ENCODE measurements at places on chromosomes 3 and 15.
A peak's percentile ranks its signal among the peaks of the same experiment; 100 is the strongest.

GRCh38 chr15:42724276-42724675 lies 12.7 kb downstream of the CDAN1 start:
- no peak for DNase-seq

GRCh38 chr3:55687526-55687925 lies 200.4 kb upstream of the WNT5A start:
- no peak for DNase-seq

DNA sequence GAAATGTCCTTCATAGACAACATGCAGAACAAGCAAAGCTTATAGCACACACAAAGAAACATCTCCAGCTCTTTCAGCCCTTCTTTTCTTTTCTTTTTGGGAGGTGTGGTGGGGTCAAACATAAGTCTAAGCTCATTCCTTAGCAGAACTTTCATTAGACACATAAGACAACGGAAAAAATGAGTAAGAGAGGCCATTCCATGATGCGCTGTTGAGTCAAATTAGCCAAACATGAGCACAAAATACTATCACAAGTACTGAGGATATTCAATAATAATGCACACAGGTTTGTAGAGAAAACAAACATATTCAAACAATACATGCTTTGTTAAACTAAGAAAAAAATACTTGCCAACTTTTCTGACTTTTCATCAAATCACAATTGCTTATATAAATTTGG lies 83.0 kb downstream of the PLOD2 start:
- no peak for DNase-seq

- no peak for DNase-seq
Observed at GRCh38 chr3:8506571-8507061, 5.0 kb downstream of the LMCD1 start.

GRCh38 chr3:179174316-179174715 lies 26.2 kb downstream of the PIK3CA start:
- no peak for DNase-seq

DNA sequence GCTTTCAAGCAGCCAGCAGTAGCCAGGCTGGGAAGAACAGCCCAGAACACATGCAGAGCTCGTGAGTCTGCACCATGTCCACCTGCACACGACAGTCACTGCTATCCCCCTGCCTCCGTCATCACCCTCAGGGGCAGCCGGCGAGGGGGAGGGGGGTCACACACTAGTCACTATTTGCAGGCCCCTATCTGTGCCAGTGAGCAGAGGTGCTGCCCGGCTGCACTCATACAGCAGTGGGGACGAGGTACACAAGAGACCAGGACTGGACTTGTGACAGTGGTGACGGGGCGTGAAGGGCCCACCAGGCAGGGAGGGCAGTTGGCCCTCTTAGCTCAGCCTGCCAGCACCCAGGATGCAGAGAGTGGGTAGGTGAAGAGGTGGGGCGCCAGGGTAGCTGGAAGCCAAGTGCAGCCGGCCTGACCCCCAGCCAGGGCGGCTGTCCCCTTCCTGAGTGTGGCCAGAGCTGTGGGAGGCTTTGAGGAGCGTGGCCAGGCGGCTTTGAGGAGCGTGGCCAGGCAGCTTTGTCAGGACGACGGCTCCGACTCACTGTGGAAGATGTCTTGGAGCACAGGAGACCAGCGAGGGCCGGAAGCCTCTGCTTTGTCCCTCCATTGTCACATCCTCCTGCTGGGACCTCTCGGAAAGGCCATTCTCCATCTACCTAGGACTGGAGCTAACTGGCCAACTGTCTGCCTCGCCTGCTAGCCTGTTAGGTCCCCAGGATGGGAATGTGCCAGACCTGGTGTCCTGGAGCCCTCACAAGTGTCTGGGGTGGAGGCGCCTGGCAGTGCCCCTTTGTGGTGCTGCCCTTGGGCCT lies 52.1 kb upstream of the FGD5 start:
- no peak for DNase-seq

- no peak for DNase-seq
Observed at GRCh38 chr15:40747685-40748631, 7.1 kb downstream of the RMDN3 start.

- no peak for DNase-seq
Observed at GRCh38 chr3:9615003-9615628, 34.2 kb upstream of the MTMR14 start.

- DNase-seq, result no peak
Observed at GRCh38 chr3:139291276-139292051, 52.4 kb upstream of the MRPS22 start.

- DNase-seq, result peak; percentile 55
Observed at GRCh38 chr15:85010386-85011159, 28.9 kb downstream of the PDE8A start.
